CD8-positive, alpha-beta memory T cell (primary cell): ENCODE measurements at places on chromosomes 5 and 9. TPM values are rescaled to one million over a fixed set of nuclear protein-coding genes. Genes with fewer than 3 reads are reported as not detected.

GRCh38 chr5:156675395-156675794 is 174.7 kb upstream of the PPP1R2B start:
- DNase-seq = no peak

GRCh38 chr9:80282766-80283165 is 711.0 kb downstream of the TLE4 start:
- no peak for DNase-seq

The OTULIN gene
- 86.2 TPM for total RNA-seq

The PCDHB8 gene
- total RNA-seq = not detected

GRCh38 chr5:41778410-41778809 is 91.8 kb downstream of the OXCT1 start:
- DNase-seq = no peak

DNA sequence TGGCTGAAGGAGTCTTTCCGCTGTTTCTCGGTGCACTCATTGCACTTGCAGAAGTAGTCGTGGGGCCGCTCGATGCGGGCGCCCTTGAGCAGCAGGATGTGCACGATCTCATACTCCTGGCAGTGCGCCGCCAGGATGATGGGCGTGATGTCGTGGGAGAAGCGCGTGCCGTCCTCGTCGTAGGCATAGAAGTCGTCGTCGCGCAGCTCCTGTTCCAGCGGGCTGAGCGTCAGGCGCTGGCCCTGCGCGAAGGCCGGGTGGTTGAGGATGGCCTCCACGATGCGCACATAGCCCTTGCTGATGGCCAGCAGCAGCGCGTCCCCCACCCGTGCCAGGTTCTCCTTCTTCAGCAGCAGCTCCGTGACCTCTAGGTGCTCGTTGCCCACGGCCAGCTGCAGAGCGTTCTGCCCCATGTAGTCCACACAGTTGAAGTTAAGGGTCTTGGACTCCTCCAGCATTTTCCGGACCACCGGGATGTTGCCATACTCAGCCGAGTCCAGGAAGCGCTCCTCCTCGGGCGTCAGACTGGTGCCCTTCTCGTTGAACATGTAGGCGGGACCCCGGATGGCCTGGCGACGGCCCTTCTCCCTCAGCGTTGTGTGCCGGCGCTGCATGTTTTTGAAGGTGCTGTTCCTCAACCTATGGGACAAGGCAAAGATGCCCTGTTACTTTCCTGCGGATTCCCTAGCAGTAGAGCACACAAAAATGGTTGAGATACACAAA is 8.4 kb downstream of the TRPC7 start:
- no peak for DNase-seq

DNA sequence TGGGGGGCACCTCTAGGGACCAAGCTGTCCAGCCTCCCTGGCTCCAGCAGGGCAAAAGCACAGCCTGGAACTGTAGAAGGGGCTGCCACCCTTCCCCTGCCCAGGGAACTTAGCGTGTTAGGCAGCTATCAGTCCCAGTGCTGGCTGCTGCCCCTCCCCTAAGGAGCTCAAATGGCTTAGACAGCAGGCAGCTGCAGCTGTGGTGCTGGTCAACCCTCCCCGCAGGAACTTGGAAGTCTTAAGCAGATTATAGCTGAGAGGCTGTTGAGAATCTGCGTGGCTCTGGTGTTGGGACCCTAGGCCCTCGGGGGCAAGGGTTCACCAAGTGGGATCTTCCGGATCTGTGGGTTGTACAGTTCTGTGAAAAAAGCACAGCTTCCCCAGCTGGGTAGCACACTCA is 536.5 kb upstream of the CDH10 start:
- DNase-seq = no peak

DNA sequence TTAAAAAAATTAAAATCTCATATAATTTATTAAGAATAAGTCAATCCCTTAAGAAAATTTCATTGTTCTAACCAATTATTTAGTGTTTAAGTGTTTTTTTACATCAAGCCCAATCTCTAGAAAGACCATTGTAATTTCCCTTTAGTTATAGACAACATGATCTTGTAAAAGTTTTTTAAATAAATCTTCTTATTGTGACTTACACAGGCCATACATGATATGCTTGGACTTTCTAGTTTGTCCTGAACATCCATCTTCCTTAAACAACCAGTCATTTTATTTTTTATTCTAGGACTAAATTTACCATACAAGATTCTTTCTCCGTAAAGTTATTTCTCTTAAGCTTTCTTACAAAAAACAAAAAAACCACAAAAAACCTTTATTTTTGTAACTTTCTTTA is 126.5 kb upstream of the MAST4 start:
- DNase-seq = no peak

GRCh38 chr5:170562166-170562874 is 58.5 kb downstream of the KCNIP1 start:
- DNase-seq = no peak

GRCh38 chr5:9500625-9501024 is 45.2 kb downstream of the SEMA5A start:
- no peak for DNase-seq

The PAEP gene
- not detected for total RNA-seq

GRCh38 chr9:16704116-16705110 is 166.1 kb downstream of the BNC2 start:
- no peak for DNase-seq

The PCDHB6 gene
- total RNA-seq = not detected

DNA sequence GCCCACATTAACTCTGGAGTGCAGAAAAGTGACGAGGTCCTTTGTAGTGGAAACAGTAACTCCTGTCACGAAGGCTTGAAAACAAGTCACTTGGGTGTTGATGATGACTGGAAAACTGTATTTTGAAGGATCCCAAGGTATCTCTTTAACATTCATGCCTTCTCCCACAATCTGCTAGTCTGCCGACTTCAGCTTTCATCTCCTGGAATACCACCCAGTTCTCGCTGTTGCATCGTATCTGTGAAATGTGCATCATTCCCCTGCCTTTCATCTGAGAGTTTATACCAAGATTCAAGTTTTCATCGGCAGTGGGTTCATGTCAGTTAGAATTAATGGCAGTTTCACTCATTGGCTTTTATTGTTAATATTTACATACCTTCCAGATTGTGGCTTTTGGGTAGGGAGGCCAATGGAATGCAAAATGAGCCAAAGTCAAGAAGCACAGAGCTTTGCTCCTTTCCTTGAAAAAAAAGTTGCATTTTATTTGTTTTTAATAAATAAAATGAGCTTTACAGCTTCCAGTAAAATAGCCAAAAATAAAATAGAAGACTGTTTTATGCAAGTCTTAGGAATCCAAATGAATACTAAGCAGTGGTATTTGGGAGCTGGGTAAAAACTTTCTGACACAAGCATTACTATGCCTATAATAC is 575.2 kb upstream of the WWC1 start:
- DNase-seq = no peak

DNA sequence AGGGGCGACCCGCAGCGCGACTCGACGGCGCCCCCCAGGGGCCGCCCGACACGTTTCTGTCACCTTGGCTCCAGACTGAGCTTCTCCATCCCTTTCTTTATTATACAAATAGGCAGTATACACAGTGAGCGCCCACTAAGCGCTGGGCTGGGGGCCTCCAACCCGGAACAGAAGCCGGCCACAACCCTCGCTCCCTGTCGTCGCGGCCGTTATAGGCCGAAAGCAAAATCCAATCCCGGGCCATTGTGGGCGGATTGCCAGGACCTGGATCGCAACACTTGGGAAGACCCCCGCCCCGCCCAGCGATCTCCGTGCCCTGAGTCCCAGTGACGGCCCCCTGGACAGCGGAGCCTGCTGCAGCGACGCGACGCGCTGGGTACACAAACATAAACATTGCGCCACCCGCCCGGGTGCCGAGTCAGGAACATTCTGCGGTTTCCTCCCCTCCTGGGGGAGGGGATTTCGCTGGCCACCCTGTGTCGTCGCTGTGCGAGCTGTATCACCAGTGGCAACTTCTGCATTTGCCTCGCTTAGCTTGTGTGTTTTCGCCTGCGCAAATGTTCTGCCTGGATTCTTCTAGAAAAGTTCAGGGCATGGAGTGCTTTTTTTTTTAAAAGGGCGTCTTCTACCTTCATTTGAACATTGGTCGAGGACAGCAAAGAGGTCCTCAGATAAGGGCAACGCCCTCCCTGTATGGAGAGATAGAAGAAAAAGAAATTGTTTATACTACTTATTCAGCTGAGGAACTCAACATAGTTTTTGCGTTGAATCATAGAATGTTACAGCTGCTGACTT is 1.3 kb upstream of the DUSP1 start:
- peak; percentile 93 for DNase-seq

GRCh38 chr5:72465066-72465465 is 42.1 kb downstream of the ZNF366 start:
- DNase-seq = no peak

GRCh38 chr9:129509533-129509928 is 111.4 kb downstream of the C9orf50 start:
- DNase-seq = no peak

DNA sequence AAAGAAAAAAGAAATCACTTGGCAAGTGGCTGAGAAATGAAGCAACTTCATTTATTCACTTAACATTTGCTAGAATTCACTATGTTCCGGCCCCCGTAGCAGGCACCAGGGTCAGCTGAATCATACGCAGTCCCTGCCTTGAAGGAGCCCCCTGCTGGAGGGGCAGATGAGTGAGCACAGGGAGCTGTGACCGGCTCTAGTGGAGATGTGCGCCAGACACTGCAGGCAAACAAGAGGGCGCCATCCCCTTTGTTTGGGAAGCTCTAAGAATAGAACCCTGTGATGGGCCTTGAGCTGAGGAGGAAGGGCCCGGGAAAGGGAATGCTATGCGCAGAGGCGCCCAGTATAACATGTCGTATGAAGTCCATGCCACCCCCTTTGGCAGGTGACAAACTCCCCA is 20.2 kb upstream of the RPL26L1 start:
- no peak for DNase-seq

DNA sequence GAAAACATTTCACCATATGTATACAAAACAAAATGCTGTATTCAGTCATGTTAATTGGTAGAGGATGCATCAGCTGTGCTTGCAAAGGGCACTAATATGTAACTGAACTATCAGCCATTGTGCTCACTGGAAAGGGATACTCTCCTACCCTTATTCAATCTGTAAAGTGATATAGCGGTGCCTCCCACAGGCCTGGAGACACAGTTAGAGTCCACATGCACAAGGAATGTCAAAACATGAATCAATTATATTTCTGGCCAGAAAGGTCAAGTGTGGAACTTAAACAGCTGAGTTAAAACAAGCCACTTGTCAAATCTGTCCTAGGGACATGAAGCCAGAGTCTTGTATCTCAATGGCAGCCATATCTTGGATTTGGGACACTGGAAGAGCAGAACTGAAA is 71.2 kb upstream of the IZUMO3 start:
- DNase-seq = no peak

The SV2C gene
- not detected for total RNA-seq

The LCN9 gene
- total RNA-seq = not detected

The COL23A1 gene
- 0.20 TPM for total RNA-seq

- no peak for DNase-seq
Measured at GRCh38 chr5:159764283-159765134, 151.8 kb upstream of the ADRA1B start.

GRCh38 chr9:135062254-135062653 is 25.2 kb upstream of the OLFM1 start:
- DNase-seq = no peak

GRCh38 chr5:73321757-73322436 is 126.7 kb downstream of the FOXD1 start:
- DNase-seq = no peak

DNA sequence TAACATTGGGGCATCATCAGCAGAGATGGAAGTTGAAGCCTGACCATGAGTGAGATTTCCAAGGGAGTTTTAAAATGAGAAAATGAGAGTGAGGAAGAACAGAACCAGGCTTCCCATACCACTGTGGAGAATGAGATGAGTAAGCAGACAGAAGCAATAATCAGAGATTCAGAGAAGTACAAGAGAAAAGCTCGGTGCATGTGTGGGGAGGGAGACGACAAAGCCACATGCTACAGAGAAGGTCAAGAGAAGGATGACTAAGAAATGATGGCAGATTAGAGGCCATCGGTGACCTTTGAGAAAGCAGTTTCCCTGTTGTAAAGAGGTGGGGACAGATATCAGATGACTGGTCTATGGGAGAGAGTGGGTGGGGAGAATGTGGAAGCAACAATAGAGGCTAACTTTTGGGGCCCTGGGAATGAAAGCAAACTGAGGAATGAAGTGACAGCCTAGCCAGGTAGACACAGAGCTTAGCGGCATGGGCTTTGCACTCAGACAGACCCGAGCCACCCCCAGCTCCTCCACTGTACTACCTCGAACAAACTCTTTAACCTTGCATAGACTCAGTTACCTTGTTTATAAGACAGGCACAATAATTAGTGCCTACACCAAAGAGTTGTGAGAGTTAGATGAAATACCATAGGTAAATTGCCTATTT is 207.7 kb downstream of the PIK3R1 start:
- no peak for DNase-seq

DNA sequence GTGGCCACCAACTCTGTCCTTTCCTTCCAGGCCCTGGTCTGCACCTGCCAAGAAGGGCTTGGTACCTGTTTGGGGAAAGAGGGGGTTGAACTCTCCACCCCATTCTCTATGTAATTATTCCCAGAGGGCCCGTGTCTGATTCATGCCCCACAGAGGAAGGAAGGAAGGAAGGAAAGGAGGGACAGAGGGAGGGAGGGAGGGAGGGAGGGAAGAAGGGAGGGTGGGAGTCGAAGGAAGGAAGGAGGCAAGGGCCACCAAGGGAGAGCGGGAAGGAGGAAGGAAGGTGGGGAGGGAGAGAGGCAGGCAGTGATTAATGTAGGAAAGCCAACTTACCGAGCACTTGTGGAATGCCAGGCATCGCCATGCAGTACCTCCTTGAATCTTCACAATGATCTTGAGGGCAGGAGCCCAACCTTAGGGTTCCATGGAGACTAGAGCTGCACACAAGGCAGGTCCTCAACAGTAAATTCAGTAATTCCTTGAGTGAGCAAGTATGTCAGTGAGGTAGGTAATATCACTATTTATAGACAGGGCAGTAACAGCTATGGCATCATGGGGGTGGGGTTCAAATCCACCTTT is 75.8 kb downstream of the FGF18 start:
- no peak for DNase-seq

The DRD1 gene
- not detected for total RNA-seq

The ARHGAP26 gene
- 16.7 TPM for total RNA-seq

DNA sequence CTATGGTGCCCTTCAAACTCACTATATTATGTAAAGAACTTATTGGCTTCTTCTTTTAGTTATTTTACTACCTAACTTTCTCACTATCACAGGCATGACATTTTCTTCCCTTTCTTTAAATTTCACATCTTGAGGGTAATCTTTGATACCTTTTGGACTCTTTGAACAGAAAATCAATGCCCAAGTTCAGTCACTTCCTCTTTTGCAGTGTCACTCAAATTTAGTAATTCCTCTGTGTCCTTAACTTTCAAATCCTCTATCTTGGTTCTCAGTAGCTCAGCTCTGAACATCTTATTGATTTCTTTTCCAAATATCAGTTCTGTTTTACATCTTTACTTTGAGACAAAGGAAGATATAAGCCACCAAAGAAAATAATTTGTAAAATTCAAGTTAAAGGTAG is 25.5 kb downstream of the CNTLN start:
- DNase-seq = no peak

The RNF183 gene
- not detected for total RNA-seq

The TCF7 gene
- 89.7 TPM for total RNA-seq

GRCh38 chr9:108552459-108553040 is 303.2 kb downstream of the ACTL7B start:
- DNase-seq = no peak

- DNase-seq = no peak
Measured at GRCh38 chr5:176819476-176819875, 9.1 kb downstream of the UNC5A start.

The PCDH12 gene
- 0.88 TPM for total RNA-seq
